ENCODE measurements at places on chromosomes 6 and 20.

- no peak for DNase-seq
Measured at GRCh38 chr6:79544299-79544927, 7.2 kb upstream of the LCA5 start.

GRCh38 chr6:76742919-76743318 is 670.5 kb upstream of the IMPG1 start:
- no peak for DNase-seq

DNA sequence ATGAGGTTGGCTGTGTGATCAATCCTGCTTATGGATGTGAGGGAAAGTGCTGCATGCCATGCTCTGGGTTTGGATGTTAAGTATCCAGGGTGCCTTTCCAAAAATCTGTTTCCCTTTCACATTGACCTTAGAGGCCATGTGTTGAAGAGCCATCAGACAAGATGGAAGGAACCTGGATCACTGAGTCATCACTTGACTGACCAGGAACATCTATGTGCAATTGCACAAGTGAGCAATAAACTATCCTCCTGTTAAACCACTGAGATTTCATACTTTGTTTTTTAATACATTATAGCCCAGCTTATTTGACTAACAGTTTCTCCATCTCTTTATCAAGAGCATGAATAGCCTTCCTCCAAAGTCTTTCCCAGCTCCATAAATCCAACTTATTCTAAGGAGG is 17.8 kb upstream of the TMEM14A start:
- DNase-seq: no peak

- DNase-seq: no peak
Measured at GRCh38 chr6:108728826-108729225, 119.4 kb upstream of the ARMC2 start.
